ENCODE measurements at places on chromosomes 4 and X.

GRCh38 chrX:154096140-154097002 is 1.1 kb downstream of the MECP2 start:
- no peak for DNase-seq

DNA sequence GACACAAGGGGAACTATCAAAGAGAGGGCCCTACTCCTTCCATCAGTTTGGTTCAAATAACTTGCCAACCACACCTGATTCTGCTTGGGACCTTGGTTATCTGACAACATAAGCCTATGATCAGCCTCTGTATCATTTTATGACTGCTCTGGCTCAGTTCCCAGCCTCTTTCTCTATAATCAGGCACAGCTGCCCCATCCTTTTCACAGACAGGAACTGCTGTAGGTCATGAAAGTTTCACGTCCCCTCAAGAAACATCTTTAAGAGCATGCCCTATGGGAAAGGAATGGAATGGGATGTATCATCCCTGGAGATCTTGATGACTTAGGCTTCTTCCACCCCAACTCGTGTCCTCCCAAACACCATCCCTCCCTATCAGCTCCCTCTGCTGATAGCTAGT is 243.4 kb downstream of the AR start:
- DNase-seq: no peak

DNA sequence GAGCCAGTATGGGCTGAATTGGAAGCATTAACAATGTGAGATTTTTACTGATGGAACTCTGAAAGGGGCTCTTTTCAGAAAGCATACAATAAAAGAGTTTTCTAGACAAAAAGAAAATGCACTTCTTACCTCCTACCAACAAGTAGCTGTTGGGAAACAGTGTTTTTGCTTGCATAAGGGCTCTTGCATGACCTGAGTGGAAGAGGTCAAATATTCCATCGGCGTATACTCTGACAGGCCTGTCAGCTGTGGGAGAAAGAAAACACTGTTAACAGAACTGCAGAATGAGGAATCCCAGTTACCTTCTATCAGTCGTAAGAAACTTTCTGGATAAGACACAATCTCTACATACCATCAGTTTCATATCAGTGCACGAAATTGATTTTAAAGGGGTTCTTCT is 39.5 kb downstream of the PCYT1B start:
- no peak for DNase-seq

DNA sequence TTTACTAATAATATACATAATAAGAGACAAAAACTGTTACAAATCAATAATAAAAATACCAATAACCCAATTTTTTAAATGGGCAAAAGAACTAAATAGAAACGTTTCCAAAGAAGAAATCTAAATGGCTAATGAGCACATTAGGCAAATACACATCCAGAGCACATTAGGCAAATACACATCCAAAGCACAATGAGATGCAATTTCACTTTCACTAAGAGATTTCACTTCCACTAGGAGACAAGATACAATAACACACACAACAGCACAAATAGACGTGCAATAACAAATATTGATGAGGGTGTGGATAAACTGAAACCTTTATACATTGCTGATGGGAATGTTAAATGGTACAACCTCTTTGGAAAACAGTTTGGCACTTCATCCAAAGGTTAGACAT is 250.7 kb downstream of the ARAP2 start:
- DNase-seq: no peak

DNA sequence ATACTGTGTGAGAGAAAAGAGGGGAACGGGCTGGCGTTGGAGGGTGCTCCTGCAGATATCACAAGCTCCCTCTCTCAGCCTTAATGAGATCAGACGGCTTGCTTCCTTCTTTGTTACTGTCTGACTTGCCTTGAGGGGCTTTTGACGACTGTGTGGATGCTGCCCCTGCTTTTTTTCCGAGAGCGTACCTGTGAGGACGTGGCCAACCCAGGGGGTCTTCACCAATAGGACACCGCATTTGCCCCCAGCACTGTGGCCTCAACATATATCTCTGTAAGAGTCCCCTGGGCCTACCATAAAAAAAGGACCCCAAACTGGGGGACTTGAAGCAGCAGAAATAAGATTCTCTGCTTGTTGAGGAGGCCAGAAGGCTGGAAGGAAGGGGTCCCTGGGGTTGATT is 143.9 kb downstream of the SHOX start:
- DNase-seq: no peak

- DNase-seq: no peak
Observed at GRCh38 chrX:25067271-25068172, 51.8 kb upstream of the ARX start.

- DNase-seq: no peak
Observed at GRCh38 chrX:123267220-123267619, 83.1 kb downstream of the GRIA3 start.

- no peak for DNase-seq
Observed at GRCh38 chr4:87762311-87762710, 37.0 kb upstream of the IBSP start.
